Stimulated activated CD4-positive, alpha-beta T cell treated with anti-CD3 and anti-CD28 coated beads, TNF-alpha, amount 100 ng/mL, for 1 hour (primary cell): ENCODE measurements at places on chromosomes 5 and 9.

GRCh38 chr5:118320121-118320520 is 668.2 kb downstream of the DTWD2 start:
- DNase-seq = no peak

DNA sequence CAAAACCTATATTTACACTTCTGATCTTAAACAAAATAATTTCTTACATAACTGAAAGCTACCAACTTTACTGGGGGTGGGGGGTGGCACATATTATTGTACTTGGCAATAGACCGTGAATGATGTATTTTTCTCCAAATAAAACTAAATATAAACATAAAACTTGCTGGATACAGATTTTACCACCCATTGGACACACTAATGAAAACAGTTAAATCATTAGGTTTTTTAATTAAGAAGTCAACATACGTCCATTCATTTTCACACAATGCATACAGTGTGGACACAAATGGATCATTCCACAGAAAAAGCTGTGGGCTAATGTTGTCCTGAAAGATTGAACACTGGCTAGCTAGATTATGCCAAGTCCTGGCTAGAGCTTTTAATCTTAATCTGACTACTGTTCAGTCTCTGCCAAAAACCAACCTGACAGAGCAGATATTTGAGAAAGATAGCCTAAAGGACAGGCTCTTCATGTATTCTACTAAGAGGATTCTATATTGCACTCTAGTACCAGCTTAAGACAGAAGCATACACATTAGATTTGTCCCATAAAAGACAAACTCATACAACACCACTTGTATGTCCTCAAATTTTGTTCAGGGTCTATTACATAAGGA is 118.1 kb downstream of the SIL1 start:
- no peak for DNase-seq

DNA sequence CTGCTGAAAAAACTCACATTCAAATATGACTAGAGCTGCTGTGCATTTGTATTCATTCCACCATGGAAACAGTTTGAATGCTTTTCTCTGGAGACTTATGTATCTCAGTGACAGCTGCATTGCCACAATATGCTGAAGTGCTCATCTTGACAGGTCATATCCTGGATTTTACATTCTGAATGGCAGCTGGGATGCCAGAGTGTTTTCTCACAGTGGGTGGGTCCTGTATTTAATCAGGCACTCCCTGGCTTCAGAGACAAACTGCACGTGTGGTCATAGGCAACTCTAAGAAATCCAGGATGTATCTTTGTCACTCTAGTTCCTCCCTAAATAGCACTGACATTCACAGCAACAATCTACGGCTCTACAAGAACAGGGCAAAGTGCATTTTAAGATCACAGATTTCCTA is 75.6 kb downstream of the ST8SIA4 start:
- no peak for DNase-seq

DNA sequence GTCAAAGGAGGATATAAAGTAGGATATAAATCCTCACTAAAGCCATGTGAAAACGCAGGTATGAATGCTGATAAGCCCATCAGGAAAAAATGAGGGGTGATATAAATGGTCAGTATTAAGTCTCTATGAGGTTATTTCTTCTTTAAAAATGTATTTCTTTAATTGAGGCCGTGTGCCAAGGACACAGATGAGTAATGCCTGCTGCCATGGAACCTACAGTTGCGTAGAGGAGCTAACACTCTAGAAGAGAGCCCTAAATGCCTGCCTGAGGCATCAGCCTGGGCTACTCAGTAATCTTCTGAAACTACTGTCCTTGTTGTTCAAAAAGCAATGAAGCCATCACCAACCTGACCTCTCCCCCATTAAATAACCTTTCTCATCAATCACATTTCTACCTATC is 84.9 kb downstream of the KLHL3 start:
- DNase-seq = no peak

DNA sequence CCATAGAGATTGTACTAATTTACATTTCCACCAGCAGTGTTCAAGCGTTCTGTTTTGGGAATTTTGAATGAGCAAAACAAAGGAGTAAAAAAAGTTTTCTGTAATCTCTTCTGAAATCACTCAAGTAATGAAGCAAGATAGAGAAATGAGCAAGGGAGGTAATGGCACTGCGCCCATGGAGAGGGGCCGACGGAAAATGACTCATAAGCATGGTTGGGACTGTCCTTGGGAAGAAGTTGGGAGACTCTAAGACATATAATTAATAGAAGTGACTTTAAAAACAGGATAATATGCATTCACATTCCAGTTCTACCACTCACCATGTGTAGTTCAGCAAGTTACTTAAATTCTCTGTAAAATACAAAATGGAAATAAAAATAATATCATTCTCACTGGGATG is 62.5 kb upstream of the C5orf46 start:
- DNase-seq = no peak

DNA sequence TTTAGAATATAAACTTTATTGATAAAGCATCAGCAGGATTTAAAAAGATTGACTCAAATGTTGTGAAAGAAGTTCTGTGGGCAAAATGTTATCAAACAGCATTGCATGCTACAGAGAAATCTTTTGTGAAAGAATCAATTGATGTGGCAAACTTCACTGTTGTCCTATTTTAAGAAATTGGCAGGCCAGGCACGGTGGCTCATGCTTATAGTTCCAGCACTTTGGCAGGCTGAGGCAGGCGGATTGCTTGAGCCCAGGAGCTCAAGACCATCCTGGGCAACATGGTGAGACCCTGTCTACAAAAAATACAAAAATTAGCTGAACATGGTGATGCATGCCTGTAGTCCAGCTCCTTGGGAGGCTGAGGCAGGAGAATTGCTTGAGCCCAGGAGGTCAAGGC is 17.4 kb downstream of the ZBTB43 start:
- DNase-seq = no peak

GRCh38 chr5:97854871-97855762 is 672.1 kb upstream of the RIOK2 start:
- DNase-seq = no peak

DNA sequence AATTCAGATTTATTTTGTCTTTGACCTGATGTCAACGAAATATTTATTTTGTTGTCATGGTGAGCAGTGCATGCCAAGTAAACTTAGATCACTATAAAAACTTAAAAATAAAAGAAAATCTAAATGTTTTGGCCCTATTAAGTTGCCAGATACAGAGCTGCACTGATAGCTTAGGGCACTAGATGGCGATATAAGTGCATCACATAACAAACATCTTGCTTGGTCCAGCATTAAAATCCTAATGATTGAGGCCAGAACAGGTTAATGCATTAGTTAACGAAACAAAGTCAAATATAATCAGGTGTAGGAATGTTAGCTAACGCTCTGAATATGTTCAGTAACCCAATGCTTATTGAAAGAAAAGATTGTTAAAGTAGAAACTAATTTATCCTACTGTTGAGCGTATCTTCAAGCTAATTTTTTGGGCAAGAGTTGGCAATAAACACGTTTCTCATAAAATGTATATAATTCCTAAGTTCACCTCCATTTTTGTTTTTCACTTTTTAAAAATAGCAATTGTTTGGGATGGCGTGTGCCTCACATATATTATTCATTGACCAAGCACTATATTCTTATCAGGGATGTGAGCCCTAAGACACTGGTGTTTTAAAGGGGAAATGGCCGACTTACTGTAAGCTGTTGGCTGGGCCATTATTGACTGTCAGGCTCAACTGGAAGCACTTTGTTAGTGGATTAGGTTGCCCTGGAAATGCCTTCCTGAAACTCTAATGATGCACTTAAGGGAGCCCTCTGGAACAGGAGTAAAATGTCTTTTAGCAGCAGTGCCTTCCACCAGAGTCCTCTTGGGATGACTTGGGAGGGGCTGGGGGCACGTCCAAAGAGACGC is 33.3 kb downstream of the KCTD16 start:
- no peak for DNase-seq

DNA sequence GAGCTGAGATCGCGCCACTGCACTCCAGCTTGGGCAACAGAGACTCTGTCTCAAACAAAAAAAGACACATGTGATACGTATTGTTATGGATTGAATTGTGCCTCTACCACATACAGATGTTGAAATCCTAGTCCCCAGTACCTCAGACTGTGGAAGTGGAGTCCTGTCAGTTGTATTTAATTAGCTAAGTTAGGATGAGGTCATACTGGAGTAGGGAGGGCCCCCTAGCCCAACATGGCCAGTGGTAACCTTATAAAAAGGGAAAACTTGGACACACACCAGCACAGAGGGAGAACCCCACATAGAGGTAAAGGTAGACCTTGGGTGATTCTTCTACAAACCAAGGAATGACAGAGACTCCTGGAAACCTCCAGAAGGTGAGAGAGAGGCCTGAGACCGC is 119.8 kb downstream of the GADD45G start:
- no peak for DNase-seq

DNA sequence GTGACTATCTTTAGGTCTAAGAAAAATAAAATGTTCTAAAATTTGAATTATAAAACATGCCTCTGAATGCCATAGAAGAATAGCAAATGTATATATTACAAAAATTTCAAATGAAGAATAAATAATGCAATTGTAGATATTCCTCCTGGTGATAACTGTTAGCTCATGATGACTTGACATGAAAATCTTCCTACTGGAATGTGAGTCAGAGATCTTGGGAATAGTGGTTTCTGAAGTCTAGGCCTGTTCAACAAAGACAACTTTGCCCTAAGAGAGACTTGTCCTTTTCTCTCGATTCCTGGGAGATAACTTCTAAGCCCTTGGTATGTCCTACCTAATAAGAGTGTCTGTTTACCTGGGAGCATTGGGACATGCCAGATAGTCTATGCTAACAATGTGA is 746.3 kb upstream of the RIOK2 start:
- DNase-seq = no peak

DNA sequence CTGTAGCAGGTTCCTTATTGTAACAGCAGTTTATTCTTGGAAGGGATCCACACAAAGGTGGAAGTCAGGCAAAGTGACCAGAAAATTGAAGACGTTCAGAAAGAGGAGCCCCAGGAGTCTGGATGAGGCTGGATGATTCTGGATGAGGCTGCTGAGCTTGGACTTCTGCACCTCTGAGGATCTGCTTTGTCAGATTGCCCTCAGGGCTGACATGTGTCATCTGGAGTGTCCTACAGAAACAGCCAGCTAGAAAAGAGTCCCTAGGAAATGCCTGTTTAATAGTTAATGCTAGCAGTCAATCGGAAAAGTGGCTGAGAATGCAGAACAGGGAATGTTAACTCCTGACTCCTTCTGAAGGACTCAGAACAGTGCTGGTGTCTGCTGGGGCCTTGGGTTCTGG is 236.4 kb downstream of the LRRC70 start:
- DNase-seq = no peak

DNA sequence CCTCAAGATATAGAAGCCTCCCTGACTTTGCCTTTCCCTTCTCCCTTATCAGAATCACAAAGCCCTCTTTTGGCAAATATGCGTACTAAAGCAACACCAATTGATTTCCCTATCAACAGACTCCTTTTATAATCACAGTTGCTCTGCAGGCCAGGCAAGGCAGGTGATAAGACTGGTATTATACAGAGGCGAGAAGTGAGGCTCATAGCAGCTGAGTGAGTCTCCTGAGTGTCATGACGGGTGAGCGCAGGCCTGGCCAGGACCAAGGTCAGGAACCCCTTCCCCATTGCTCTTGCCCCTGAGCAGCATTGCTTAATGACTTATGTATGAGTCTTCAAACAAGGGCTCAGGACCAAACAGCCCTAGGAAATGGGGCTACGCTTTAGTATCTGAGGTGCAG is 70.8 kb downstream of the FBXO38 start:
- no peak for DNase-seq

- DNase-seq = no peak
Measured at GRCh38 chr9:116154976-116155697, 1.5 kb downstream of the PAPPA start.

- DNase-seq = no peak
Measured at GRCh38 chr5:1755321-1755949, 44.2 kb downstream of the MRPL36 start.

DNA sequence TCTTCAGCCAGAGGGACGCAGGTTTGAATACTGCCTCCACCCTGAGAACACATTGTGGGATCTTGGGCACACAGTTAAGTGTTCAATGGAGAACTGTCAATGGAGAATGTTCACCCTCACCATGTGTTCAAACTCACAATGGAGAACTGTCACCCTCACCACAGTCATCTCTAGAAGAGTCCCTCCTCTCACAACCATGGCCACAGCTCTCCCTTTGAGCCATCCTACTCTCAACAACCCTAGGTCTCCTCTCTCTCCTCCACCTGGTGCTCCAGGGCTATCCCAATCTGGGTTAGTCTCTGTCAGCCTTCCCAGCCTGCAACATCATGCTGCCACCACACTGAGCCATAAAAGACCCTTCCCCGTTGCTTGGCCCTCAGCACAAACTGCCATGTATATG is 36.3 kb upstream of the HAND1 start:
- DNase-seq = no peak
